Posterior cingulate gyrus (tissue), 11 donors: ENCODE measurements at places on chromosomes 3 and 15.
A peak's percentile ranks its signal among the peaks of the same experiment; 100 is the strongest.

DNA sequence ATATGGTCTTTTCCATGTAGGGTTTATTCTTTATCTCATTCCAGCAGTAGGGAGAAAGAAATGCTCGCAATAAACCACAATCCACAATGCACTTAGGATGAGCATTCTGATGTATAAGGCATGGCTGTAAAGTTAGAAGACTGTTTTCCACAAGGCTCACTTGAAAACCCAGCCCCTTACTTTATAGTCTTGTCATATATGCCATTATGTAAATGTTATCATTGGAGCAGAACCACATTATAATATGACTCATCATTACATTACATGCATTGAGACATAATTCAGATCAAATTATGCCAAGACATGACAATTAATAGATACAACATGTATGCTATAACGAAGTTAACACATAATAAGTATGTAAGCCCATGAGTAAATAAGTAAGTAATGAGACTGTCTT lies 348.1 kb downstream of the LSAMP start:
- DNase-seq, result no peak

DNA sequence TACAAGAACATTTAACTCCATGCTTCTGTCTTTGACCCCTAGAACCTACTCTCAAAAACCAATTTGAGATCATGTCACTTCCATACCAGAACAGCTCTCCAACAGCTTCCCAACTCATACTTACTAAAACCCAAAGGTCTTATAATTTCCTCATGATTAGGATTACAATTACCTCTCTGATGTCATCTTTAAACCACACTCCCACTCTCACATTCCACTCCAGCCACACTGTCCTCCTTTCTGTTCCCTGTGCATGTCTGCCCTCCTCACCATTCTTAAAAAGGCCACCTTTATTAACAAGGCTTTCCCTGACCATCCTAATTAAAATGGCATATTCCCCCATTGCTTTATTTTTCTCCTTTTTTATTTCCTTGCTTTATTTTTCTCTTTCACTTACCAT lies 18.9 kb downstream of the PHC3 start:
- DNase-seq, result no peak

DNA sequence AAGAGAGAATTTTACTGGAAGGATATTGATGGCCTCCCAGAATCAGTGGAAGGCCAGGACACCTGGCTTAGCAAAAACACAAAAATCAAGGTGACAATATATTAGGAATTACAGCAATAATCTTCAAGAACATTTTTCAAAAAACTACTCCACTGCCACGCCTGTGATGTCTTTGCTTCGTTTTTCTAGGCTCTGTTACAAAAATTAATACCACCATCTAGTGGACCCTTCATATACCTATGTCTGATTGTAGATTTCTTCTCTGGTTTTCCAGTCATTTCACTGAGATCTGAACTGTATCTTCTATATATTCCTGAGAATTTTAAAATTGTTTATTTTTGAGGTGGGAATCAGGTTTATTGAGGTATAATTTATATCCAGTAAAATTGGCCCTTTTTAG lies 5.6 kb upstream of the SLC33A1 start:
- no peak for DNase-seq

DNA sequence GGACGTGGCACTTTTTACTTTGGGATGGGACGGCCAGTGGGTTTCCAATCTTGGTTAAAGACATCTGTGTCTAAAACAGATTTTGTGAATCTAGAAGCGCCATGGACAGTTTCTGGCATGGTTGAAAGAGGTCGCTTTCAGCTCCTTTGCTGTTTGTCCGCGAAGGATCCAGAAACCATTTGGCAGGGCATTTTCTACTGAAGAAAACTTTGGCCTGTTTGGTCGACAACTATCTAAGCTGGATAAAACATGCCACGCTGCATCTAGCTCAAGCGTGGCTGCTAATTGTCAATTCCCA lies 730 bp upstream of the RORA start:
- no peak for DNase-seq

DNA sequence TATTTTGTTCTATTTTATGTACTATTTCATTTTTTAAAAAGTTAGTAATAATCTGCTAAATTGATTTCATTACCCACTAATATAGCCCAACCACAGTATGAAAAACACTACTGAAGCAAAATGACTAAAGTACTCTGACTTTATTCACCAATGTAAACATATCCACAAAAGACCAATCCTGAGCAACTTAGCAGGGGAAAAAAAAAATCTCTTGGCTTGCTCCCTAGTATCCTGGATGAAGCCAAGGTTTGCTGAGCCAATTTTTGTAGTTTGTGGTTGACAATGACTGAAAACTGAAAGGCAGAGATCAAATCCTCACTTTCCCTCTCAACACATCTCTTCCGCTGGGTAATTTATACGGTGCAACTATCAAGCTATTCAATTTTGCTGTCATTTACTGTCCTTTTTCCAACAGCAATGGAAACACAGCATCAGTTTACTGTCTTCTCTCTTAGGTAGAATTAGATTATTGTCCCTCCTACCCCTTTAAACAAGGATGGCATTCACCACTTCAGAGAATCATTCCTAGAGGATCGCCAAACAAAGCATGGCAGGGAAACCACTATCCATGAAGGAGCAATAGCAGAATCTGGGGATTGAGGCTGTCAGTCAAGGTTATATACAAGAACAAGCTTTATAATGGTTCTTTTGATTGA lies 149.7 kb downstream of the THRB start:
- no peak for DNase-seq

DNA sequence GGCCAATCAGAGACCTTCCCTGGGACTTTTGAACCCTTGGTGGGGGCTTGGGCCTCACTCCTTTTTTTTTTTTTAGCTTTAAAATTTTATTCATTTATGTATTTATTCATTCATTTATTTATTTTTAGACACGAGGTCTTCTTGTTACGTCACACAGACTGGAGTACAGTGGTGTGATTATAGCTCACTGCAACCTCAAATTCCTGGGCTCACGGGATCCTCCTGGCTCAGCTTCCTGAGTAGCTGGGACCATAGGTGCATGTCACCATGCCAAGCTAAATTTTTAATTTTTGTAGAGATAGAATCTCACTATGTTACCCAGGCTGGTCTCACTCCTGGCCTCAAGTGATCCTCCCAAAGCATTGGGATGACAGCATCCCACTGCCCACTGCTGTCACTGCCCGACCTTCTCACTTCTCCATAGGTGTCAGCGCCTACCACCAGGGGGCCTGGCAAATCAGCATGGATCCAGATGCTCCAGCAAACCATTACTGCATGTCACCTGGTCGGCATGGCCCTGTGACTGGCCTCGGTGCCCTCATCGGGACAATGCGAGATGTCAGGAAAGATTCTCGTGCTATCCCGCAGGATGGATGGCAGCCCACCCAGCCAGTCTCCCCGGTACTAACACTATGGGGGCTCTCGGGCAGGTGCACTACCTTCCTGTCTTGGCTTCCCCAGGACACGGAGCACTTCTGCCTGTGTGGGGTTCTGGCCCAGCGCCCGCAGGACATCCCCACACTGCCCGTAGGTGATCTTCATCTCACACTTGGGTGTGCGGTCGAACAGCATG lies 3.0 kb downstream of the MYL3 start:
- DNase-seq, result peak; percentile 72

DNA sequence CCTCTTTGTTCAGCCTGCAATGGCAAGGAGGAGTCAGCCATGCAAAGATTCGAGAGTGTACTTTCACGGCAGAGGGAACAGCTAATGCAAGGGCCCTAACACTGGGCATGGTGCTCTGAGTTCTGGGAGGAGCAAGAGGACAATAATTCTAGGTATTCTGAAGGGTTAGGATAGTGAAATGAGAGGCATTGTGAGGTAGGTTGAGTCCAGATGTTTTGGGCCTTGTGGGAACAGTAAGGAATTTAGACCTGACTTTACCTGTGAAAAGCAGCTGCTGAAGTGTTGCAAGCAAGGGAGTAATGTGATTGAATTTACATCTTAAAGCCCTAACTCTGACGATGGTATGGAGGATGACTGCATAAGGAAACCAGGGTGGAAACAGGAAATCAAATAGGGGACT lies 211.6 kb downstream of the CNTN3 start:
- no peak for DNase-seq

GRCh38 chr3:188853856-188854771 lies 317.7 kb upstream of the TPRG1 start:
- DNase-seq, result no peak

GRCh38 chr3:58117561-58118181 lies 93.1 kb downstream of the DNASE1L3 start:
- DNase-seq, result no peak

GRCh38 chr15:29090617-29091466 lies 178.8 kb downstream of the NSMCE3 start:
- peak; percentile 64 for DNase-seq

DNA sequence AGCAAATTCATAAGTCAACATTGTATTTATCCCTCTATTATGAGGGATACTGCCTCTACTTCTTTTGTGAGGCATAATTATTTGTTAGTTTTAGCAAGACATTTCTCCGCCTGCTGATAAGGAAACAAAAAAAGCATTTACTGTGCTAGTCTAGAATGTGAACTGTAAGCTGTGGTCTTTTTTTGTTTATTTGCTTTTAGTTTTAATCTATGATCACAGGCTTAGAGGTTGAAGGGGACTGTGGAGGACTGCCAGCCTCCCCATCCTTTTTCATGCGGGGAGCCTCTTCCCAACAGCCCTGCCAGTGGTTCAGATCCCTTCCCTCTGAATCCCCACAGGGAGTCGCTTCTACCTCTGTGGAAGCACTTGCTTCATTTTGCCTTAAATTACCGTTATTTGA lies 331.0 kb upstream of the ROPN1 start:
- no peak for DNase-seq

DNA sequence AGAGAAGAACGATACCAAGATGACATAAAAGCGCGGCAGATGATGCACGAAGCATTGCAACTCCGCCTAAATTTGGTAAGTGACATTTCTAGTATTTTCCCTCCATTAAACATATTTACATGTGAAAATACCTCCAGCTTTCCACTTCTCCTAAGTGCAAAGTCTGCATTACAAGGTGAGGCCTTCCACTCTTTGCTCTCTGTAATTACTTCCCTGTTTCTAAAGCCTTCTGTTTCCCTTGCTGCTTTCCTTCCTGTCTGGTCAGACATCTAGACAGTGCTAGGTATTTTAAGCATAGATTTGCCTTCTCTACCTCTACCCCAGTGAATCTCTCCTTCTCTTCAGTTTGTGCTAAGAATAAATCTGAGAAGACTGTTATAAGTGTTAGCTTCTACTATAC lies 1.9 kb downstream of the P2RY12 start:
- DNase-seq, result no peak

DNA sequence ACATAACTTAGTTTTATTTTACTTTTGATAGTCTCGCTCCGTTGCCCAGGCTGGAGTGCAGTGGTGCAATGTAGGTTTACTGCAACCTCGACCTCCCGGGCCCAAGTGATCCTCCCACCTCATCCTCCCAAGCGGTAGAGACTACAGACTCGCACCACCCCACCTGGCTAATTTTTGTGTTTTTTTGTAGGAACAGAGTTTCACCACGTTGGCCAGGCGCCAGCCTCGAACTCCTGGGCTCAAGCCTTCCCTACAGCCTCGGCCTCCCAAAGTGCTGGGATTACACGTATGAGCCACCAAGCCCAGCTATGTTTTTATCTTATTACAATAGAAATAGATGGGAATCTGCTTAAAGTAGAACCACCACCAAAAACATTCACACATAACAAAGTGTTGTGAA lies 2.9 kb downstream of the RNU5A-1 start:
- no peak for DNase-seq

GRCh38 chr15:85406916-85407315 lies 26.5 kb downstream of the AKAP13 start:
- DNase-seq, result no peak

DNA sequence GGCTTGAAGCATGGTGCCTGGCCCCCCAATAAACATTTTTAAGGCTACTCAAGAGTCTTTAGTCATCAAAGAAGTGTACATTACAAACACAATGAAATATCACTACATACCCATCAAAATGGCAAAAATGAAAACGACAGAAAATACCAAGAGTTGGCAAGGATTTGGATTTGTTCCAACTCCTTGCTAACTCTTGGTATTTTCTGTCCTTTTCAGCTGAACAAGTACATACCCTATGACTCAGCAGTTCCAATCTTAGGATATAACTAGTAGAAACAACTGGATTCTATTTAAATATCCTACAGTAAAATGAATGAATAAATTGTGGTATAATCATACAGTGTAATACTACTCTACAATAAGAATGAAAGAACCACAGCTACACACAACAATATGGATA lies 25.1 kb upstream of the GABPB1 start:
- no peak for DNase-seq

GRCh38 chr3:172341482-172342059 lies 106.7 kb downstream of the GHSR start:
- DNase-seq, result no peak

DNA sequence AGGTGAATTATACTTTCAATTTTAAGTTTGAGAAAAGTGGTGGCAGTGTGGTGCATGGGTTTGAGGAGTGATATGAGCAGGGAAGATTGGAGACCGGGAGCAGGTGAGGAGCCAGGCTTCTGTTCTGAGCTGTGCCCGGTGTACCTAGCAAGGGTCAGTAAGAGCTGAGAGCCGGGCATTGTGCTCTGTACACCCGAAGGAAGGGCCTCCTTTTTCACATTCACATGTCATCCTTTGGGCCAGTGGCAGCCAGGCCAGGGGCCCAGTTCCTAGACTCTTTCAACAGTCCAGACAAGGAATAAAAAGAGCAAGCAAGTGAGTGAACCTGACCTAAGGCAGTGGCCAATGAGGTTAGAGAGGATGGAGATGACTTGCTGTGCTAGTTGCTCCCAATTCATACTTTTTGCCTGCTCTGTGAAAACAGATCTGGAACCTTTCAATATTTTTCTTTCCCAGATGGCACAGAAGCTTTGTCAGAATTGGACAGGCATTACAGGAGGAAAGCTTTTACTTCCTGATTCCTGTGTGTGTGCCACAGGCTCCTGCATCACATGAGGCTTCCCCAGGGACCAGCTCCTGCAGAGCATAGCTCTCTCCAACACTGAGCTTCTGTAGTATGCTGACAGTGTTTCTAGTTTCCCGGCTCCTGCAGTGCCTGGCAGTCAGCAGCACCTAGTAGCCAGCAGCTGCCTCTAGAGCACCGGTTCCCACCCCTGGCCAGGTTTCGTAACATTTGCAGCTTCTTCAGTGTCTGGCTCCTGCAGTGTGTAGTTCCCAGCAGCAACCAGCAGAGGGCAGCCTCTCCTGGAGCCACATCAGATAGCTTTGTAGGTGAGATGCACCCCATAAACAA lies 5.3 kb upstream of the TRA2B start:
- peak; percentile 96 for DNase-seq

GRCh38 chr3:133037436-133037835 lies 755 bp upstream of the TMEM108 start:
- no peak for DNase-seq
